Activated CD8-positive, alpha-beta T cell treated with anti-CD3 and anti-CD28 coated beads for 36 hours (primary cell): ENCODE measurements at places on chromosomes 4 and X.

GRCh38 chr4:5631352-5632065 lies 76.8 kb downstream of the EVC2 start:
- DNase-seq, result no peak

DNA sequence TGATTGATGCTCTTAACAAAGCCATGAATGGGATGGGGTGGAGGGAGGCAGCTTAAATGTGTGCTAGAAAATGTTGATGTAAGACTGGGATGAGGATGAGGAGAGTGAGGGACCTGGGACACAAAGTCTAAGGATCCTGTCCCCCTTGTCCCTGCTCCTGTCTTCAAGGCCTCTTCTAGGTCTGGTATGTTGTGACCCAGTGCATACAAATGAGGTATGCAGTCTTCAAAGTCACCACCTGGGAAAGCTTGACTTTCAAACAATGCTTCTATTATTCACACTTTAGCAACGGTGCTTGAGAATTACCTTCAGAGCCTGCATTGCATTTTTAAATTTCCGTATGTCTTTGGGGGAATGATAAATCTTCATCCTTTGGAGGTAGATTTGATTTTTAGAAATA lies 88.4 kb upstream of the SLC34A2 start:
- no peak for DNase-seq

DNA sequence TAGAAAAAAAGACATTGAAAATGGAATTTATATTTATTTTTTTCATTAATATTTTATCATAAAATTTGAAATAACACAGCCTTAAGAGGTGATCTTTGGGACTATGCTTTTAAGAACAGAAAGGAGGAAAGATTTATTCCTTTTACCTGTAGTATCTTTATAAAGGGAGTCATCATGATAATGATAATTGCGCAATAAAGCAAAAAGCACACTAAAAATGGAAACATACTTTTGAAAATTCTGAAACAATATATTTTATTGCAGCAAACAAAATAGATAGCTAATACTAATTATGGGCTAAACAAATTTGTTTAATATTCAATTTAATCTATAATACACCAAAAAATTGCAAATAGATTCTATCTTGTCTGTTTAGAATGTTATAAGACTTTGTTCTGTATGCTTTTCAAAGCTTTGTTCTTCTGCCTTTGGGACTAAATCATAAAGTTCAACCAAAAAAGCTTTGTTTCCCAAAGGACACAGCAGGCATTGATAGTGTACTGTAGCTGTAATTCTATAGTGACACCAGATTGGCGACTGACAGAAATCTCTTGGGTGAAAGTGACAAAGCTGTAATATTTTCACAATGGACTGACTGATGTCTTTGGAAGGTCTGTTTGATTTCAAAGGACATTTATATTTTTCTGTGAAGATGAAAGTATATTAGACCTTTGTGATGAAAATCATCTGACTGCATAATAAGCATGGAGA lies 2156.6 kb upstream of the TENM3 start:
- DNase-seq, result no peak

GRCh38 chrX:20325786-20326388 lies 59.2 kb upstream of the RPS6KA3 start:
- no peak for DNase-seq
